ENCODE measurements at places on chromosomes 1 and 21.

GRCh38 chr1:147243228-147243685 is 773 bp downstream of the CHD1L start:
- DNase-seq = peak; percentile 54

GRCh38 chr1:85566890-85567289 is 13.7 kb upstream of the CCN1 start:
- DNase-seq = no peak

- DNase-seq = no peak
Observed at GRCh38 chr1:64515427-64515826, 45.5 kb downstream of the CACHD1 start.

- no peak for DNase-seq
Observed at GRCh38 chr1:88541596-88541995, 142.5 kb upstream of the PKN2 start.

DNA sequence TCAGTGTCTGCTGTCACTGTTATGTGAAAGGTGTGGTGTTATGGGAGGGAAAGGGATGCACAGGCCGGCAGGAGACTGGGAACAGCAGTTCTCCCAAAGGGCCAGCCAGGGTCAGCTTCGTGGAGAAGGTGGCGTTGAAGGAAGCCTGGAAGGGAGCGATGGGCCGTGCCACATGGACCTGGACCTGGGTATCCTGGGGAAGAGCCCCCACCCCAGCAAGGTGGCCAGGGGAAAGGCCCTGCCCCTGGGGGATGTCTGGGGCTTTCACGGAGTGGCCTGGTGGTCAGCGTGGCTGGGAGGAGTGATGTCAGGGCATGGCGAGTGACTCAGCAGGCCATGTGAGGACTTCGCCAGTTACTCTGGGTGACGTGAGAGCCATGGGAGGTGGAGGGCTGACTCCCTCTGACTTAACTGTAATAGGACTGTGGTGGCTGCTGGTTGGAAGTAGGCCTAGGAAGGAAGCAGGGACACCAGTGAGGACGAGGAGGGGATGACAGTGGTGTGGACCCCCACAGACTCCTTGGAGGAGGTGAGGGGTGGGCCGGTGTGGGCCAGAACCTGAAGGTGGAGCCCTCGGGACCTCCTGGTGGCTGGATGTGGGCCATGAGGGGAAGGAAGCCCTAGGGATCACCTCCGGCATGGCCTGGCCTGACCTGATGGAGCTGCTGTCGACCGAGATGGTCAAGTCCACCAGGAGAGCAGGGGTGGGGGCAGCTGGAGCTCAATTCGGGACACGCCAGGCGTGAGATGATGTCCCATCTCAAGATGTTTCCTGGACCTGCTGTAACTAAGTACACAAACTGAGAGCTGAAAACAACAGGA is 54.5 kb downstream of the BACE2 start:
- DNase-seq = no peak

- DNase-seq = no peak
Observed at GRCh38 chr1:229452956-229453801, 19.3 kb upstream of the ACTA1 start.

GRCh38 chr1:36436821-36437220 is 13.4 kb downstream of the OSCP1 start:
- no peak for DNase-seq

DNA sequence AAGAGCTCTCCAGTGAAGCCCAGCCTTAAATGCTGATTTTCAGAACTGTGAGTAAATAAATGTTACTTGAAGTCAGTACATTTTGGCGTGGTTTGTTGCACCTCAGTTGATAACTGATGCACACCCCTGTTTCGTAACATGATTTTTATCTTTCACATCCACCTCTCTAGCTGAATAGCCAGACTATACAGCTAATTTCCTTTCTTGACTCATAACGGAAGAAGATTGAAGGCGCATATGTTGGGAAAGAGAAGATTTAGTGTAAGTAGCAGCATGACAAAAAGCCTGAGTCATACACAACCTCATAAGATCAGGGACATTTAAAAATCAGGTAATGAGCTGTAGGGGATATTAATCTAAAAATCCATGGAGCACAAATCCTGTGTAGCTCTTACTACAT is 716.2 kb upstream of the ZP4 start:
- no peak for DNase-seq

- DNase-seq = no peak
Observed at GRCh38 chr21:42570841-42571387, 57.3 kb downstream of the SLC37A1 start.

DNA sequence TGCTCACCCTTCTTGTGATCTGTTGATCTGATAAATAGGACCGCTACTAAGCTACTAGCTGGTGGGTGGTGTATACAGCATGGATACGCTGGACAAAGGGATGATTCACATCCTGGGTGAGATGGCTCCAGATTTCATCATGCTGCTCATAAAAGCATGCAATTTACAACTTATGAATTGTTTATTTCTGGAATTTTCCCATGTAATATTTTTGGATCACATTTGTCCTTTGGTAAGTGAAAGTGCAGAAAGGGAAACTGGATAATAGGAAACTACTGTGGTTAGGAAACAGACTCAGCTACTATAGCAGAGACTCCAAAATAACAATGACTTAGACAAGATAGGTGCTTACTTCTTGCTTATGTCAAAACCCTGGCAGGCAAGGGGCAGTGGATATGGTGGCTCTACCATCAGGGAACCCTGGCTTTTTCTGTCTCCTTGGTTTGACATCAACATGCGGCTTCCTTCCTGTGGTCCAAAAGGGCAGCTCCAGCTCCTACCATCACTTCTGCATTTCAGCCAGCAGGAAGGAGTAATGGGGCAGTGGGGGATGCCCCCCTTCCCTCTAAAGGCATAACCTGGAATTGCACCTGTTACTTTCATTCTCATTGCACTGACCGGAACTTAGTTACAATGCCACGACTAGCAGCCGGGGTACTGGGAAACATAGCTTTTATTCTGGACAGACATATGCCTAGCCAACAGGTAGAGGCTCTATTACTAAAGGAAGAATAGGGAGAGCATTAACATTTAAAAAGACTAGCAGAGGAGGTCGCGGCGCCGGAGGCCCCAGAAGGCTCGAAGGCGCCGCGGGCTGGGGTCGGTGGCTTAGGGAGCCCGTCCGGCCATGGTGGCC is 13.8 kb upstream of the AK2 start:
- DNase-seq = no peak

- DNase-seq = no peak
Observed at GRCh38 chr1:160084771-160085321, 3.5 kb downstream of the KCNJ9 start.

DNA sequence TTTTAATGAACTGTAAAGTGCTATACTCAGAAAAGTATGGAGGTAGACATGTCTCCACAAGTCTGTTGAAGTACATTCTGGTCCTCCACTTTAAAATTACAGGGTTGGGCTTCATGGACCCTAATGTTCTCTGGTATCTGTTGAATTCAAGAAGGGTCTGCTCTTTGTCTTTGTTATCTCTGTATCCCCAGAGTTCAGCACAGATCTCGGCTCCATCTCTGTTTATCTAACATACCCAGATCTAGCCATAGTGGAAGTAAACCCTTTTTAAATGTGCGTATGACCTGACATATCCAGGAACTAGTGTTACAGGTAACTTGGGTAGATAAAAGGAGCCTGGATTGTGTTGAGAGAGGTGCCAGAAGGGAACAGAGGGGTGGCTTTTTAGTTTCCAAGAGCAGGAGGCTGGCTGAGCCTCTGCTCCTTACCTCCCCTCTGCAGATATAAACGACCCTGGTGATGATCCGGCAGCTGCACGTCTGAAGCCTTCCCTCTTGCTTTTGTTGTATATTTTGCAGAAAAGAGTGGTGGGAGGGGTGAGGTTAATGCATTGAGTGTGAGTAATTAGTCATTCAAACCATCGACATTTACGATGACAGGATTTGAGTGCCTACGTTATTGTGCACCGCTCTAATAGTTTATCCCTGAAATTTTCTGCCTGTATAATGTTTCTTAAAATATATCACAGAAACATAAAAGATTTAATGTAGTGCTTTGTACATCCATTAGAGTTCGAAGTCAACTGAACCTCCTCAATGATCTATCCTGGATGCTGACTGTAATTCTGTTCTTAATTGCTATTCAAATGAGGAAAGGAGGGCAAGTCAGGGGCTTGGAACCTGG is 30.8 kb downstream of the ELAVL4 start:
- no peak for DNase-seq

- no peak for DNase-seq
Observed at GRCh38 chr1:43942411-43942810, 4.3 kb upstream of the IPO13 start.

- DNase-seq = no peak
Observed at GRCh38 chr1:173415490-173415889, 61.6 kb upstream of the PRDX6 start.

DNA sequence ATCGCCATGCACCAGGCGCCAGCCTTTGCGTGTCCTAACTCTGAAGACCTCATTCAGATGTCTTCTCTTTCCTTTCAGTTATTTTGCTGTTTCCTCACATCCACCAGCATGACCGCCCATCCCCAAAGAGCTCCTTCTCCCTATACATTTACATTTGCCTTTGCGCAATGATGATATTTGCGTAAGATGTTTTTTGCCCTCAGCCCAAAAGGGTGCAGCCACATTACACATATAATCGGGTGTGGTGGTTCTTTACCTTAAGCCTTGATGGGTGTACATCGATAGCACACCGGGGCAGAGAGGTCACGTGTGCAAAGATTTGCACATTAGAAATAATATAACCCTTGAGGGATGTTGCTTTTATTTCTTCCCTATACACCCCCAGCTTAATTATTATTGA is 192.8 kb downstream of the HUNK start:
- no peak for DNase-seq

DNA sequence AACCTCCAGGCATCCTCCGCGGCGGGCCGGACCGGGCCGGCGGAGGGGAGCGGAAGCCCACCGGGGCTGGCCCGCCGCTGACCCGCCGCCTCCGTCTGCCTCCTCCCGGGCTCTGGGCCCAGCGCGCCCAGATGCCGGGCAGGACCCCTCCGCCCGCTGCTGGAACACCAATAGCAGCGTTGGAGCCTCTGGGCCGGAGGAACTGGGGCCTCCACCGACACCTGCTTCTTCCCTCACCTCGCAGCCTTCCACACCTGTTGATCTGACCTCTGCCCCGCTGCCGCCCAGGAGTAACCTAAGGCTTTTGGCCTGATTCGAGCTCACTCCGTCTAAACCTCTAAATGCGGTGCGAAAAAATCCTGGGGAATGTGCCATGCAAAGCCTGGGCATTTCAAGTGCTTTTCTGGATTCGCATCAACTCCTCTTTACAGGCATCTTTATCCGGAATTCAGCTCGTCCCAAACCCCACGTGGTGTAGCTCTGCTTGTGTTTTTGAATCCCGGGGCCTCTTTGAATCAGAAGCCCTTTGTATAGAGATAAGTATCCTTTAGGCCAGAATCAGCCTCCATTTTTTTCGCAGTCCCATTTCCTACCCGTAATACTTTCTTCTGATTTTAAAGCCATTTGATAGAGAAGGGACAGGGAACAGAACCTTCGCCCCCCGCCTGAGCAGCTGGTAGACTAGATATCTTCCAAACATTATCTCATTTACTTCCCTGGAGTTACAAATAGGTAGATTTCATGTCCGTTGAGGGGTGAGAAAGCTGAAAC is 680 bp upstream of the CNN3 start:
- DNase-seq = peak; percentile 30

DNA sequence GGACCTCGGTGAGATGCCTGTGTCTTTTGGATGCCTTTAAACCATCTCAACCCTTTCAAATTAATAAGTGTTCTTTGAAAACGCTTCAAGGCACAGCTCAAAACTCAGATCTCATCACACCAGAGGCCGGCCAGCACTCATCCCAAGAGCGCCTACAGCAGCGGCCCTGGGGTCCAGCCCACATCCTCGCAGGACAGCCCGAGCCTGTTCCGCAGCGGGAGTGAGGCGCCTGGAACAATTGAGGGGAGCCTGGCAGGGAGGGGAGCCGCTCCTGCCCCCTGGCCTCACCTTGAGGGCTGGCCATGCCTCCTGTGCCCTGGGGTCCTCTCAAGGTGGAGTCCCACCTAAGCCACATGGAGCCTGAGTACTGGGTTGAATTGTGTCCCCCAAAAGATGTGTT is 37.9 kb downstream of the ACOT7 start:
- DNase-seq = no peak

DNA sequence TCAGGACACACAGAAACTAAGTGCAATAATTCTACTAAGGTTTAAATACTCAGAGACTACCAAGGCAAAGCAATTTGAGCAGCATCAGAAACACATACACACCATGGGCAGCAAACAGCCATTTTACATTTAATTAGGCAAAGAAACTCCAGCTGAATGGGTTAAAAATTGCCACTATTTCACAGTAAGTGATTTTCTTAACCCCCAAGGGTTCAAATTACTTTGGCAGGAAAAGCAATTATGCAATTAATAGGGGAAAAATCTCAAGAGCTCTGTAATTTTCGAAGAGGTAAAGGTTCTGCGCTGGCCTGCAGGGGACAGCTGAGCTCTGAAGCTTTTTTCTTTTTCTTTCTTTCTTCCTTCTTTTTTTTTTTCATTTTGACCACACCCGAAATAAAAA is 206.2 kb upstream of the RRP15 start:
- no peak for DNase-seq

- no peak for DNase-seq
Observed at GRCh38 chr21:29184037-29184436, 53.6 kb downstream of the MAP3K7CL start.

- no peak for DNase-seq
Observed at GRCh38 chr1:247089616-247090375, 11.2 kb upstream of the ZNF670 start.

Data from HuH-7.5 (cell line).